ENCODE measurements at places on chromosomes 2 and 18. TPM values are rescaled to one million over a fixed set of nuclear protein-coding genes. Genes with fewer than 3 reads are reported as not detected.

DNA sequence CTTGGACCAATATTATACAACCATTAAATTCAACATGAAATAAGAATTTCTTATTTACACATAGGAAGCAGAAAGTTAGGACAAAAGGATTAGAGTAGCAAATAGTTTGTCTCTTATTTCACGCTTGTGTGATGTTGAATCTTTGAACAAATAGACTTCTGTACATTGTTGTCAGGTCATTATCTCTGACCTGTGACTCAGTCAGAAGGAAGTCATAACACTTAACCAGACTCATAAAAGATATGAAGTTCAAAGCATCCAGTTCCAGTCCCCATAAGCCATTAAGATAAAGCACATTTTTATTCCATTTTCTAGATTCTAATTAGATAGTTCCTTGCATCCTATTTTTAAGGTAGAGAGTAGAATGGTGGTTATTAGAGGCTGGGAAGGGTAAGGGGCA, 130.8 kb downstream of the UPP2 start:
- no peaks in the 10 kb centered on the region for H3K4me1 ChIP-seq
- DNase-seq, result no peak
- H3K27ac ChIP-seq, result no peak overlapping the region
- H3K36me3 ChIP-seq, result no peaks in the 10 kb centered on the region

The HK2 gene
- total RNA-seq, result 39.4 TPM

DNA sequence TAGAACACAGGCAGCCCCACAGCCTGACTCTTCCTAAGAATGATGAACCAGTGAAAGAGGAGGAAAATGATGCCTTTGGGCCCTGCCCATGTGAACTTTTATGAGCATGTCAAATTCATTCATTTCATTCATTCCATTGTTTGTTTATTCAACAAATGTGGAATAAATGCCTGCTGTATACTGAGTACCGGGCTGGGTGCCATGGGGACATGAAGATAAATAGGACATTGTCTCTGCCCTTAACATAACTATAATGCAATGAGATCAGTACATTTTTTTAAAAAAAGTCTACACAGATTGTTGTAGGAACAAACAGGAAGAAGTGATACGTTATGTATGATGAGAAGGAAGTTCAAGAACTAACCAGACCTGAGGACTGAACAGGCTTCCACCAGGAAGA, 14.7 kb downstream of the MREG start:
- H3K4me3 ChIP-seq, result no peak overlapping the region
- H3K27ac ChIP-seq, result no peak overlapping the region
- no peaks in the 10 kb centered on the region for H3K36me3 ChIP-seq
- H3K4me1 ChIP-seq, result peaks cover 1% of the 10 kb centered on the region
- no peaks in the 10 kb centered on the region for H3K27me3 ChIP-seq
- no peak for DNase-seq

DNA sequence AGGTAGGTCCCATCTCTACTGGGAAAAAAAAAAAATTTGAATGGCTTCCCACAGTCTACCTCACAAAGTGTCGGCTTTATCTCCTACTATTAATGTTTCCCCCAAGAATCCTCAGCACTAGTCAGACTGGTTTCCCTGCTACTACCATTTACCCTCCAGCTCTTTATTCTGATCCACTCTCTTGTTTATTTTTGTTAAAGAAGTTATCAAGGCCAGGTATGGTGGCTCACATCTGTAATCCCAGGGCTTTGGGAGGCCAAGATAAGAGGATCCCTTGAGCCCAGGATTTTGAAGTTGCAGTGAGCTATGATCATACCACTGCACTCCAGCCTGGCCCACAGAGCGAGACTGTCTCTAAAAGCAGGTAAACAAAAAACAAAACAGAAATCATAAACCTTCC, 1275.3 kb downstream of the LRP1B start:
- no peaks in the 10 kb centered on the region for H3K27me3 ChIP-seq
- no peak overlapping the region for H3K4me3 ChIP-seq
- no peaks in the 10 kb centered on the region for H3K4me1 ChIP-seq
- H3K36me3 ChIP-seq, result no peaks in the 10 kb centered on the region
- DNase-seq, result no peak
- no peak overlapping the region for H3K27ac ChIP-seq

DNA sequence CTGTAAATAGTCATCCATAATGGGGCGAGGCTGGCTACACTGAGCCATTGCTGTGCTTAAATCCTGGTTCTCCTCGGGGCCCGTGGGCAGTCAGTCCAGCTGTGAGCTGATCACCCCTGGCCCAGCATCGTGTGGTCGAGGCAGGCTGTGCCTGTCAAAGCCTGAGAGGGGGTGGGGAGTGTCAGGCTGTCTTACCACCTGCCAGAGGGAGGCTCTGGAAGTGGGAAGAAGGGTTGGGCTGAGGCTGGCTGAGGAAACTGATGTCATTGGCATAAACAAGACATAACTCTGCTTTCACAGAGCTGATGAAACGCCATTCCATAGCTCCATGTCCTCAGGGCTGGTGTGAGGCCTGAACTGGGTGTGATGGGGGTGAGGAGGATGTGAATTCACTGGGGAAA, 49.7 kb downstream of the KLHL29 start:
- DNase-seq, result no peak
- H3K27me3 ChIP-seq, result no peaks in the 10 kb centered on the region
- H3K27ac ChIP-seq, result no peak overlapping the region
- H3K4me1 ChIP-seq, result no peaks in the 10 kb centered on the region

GRCh38 chr18:70015127-70015526, 67.5 kb upstream of the CD226 start:
- no peaks in the 10 kb centered on the region for H3K4me1 ChIP-seq
- H3K27ac ChIP-seq, result no peak overlapping the region
- no peak for DNase-seq
- no peaks in the 10 kb centered on the region for H3K36me3 ChIP-seq

GRCh38 chr2:219109471-219109870, 48.8 kb upstream of the IHH start:
- no peaks in the 10 kb centered on the region for H3K27me3 ChIP-seq
- no peak overlapping the region for H3K27ac ChIP-seq
- no peak overlapping the region for H3K4me3 ChIP-seq
- no peak for DNase-seq
- no peaks in the 10 kb centered on the region for H3K36me3 ChIP-seq
- no peaks in the 10 kb centered on the region for H3K4me1 ChIP-seq

DNA sequence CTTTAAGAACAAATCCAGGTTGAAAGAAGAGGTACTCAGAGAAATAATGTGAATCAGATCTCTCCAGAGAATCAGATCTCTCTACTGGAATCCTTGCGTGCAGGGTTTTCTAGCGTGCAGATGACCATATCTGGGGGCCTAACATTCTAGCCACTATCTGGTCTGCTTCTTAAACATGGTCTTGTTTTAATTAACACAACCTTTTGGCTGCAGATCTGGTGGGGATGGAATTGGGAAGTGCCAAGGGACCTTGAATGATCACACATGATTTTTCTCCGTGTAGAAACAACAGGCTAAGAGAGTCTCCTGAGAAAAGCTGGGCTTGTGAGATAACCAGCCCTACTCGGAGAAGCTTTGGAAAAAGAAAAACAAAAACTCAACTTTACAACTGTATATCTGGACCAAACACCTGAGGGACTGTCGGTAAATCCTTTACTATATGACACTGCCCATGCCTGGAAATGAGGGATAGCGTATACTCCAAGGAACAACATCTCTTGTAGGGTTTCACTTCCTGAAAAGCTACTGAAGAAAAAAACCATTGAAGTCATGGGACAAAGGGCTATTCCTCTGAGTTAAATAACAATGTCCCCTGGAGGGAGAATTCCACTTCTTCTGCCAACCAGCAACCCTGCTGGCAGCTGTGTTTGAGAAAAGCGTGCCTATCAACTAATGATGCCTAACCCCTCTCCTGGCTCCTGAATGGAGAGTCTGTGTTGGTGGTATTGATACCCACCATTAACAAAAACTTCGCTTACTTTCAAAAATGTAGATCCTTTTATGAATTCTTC, 171.0 kb upstream of the REV1 start:
- H3K36me3 ChIP-seq, result no peaks in the 10 kb centered on the region
- no peaks in the 10 kb centered on the region for H3K27me3 ChIP-seq
- peaks cover 17% of the 10 kb centered on the region for H3K4me1 ChIP-seq
- DNase-seq, result no peak

GRCh38 chr2:232981356-232981755, 31.7 kb downstream of the NGEF start:
- no peaks in the 10 kb centered on the region for H3K4me1 ChIP-seq
- H3K36me3 ChIP-seq, result no peaks in the 10 kb centered on the region
- no peak overlapping the region for H3K4me3 ChIP-seq
- DNase-seq, result no peak
- H3K27me3 ChIP-seq, result no peaks in the 10 kb centered on the region

DNA sequence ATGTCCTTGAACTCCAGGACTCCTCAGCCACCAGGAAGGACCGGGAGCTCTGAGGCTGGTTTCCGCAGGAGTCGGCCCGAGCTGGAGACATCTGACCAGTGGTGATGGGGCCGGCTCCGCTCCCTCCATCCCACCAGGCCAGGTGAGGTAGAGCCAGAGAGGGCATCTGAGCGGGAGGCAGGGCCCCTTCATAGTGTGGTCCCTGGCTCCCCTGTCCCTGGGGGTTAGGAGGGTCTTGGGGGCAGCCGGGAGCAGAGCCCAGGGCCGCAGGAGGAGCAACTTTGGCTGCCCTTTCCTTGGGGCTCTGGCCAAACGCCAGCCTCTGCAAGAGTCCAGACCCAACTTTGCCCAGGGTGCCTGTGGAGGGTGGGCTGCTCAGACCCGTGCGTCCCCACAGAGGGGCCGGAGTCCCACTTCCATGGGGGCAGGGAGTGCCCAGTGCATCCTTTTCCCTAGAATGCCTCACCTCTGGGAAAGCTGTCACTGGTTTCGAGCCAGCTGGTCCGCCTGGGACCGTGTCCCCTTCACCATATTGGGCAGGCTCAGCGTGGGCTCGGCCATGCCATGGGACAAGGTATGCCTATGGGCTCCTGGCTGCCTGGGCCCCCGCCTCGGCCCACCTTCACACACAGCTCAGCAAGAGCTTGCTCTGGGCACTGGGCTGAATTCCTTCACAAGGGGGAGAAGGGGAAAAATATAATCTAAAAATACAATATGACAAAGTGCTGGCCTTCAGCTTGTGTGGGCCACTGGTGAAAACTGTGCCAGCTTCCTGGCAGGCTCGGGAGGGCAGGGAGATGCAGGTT, 148.6 kb downstream of the TWIST2 start:
- no peak overlapping the region for H3K4me3 ChIP-seq
- H3K27ac ChIP-seq, result no peak overlapping the region
- H3K27me3 ChIP-seq, result no peaks in the 10 kb centered on the region
- no peaks in the 10 kb centered on the region for H3K36me3 ChIP-seq

The M1AP gene
- total RNA-seq, result 0.50 TPM

- H3K4me3 ChIP-seq, result no peak overlapping the region
- DNase-seq, result no peak
- H3K27me3 ChIP-seq, result no peaks in the 10 kb centered on the region
- H3K4me1 ChIP-seq, result no peaks in the 10 kb centered on the region
Measured at GRCh38 chr2:9755638-9756037, 87.6 kb upstream of the TAF1B start.

- DNase-seq, result peak; percentile 64
- no peak overlapping the region for H3K27ac ChIP-seq
- H3K27me3 ChIP-seq, result no peaks in the 10 kb centered on the region
- no peak overlapping the region for H3K4me3 ChIP-seq
Measured at GRCh38 chr2:119407430-119408220, 24.0 kb upstream of the TMEM37 start.

All from ovary (tissue), 10 donors.